Stimulated activated CD8-positive, alpha-beta memory T cell treated with anti-CD3 and anti-CD28 coated beads, Interleukin-7, amount 100 ng/mL, for 1 hour (primary cell): ENCODE measurements at places on chromosomes 11 and 22.

GRCh38 chr11:129614256-129614944, 201.2 kb upstream of the TMEM45B start:
- DNase-seq: no peak

DNA sequence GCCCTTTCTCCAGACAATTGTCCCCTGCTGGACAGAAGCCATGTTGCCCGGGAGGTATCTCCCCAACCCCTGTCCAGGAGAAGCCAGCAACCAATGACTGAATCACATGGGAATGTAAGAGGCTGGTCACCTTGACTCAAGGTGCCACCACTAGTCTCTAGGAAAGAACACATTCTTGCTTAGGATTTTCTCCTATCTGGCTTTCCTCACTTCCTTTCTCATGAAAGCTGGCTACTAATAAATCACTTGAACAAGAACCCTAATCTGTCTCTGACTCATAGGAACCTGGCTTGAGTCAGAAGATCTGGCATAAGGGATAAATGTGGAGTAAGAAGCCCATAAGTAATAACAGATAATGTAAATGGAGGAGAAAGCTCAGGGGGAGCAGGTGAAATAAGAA, 101.4 kb upstream of the C11orf87 start:
- no peak for DNase-seq

DNA sequence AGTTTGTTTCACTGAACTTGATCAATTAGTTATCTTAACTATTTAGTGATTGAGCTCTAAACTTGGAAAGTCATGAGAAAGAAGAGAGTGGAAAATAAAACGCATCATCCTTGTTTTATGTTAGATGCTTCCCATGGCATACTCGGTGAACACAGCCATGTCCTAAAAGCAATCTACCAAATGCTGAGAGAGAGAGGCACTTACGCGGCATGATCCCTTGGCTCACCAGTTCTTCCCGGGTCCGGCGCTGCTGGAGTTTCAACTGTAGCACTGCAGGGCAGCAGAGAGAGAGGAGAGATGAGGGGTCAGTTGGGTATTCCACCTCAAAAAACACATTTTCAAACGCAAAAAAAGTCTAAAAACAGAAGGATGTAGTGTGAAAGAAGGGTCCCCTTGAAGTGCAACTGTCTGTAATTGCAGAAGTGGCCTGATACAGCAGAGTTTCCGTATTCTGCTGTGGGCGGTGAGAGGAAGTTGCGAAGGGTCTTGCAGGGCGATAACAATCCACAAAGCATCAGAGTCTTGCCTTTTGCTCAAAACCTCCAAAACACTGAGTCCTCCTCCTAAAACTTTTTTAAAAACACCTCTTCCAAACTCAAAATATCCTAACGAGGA, 92.7 kb downstream of the SGSM3 start:
- DNase-seq: no peak

GRCh38 chr11:9901943-9902342, 238.1 kb downstream of the SWAP70 start:
- no peak for DNase-seq
